ENCODE measurements at places on chromosomes 2 and 18.

DNA sequence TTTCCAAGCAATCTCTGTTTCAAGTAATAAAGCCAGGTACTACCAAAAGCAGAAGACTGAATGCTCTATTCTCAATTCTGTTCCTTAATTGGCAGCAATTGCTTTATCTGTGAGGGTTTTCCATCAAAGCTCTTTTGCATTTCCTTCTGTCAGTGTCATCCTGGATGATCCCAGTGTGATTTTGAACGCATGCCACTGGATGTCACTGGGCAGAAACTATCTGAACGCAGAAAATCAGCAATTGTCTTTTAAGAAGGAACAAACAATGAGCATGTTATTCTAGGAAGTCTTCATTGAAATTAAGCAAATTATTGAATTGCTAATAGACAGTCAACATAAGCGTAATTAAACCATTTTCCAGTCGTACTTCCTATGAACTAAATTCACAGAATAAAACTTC, 259.0 kb upstream of the REG3G start:
- no peak for DNase-seq

DNA sequence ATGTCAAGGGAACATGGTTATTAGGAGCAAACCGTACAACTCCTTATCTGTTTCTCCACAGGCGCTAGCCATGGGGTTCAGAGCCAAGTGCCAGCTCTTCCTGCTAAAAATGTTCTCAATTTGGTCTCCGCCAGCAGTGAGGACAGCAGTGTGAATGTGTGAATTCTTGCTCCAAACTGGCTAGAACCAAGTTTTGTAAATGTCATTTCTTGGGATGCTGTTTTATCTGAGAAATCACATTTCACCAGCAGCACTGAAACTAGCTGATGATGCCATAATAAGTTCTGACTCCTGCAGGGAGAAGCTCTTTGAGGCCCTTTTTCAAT, 140.6 kb upstream of the LGALSL start:
- DNase-seq: no peak

DNA sequence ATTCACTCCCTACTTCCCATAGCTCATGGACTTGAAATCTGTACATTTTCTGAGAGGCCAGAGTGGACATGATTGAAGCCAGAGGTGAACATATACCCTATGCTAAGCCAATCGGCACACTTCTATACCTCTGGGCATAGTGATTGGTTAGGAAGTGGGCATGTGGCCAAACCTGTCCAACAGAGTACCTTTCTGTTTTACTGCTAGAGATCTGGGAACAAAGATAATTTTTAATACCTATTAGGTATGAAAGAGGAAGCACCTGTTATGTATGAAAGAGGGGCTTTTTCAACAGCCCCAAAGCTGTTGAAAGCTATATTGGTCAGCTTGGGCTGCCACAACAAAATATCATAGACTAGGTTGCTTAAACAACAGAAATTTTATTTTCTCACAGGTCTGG, 27.7 kb downstream of the METTL8 start:
- DNase-seq: no peak

DNA sequence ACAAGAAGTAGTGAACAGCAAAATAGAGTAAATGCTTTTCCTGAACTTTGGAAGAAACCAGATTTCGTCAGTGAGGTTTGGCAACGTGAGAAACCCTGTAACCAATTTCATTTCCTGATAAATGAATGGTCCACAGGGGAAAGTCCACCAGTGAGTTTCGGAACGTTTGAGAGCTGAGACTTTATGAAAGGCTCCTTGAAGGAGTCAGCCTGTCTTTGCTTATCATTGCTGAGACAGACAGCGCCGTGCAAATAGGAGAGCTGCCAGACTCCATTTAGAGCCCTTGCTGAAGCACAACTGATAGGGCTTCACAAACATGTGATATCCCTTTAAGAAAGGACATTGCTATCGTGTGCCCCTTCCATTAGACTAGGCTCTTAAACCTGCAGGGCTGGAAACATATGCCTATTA, 121.8 kb upstream of the SMAD7 start:
- no peak for DNase-seq

DNA sequence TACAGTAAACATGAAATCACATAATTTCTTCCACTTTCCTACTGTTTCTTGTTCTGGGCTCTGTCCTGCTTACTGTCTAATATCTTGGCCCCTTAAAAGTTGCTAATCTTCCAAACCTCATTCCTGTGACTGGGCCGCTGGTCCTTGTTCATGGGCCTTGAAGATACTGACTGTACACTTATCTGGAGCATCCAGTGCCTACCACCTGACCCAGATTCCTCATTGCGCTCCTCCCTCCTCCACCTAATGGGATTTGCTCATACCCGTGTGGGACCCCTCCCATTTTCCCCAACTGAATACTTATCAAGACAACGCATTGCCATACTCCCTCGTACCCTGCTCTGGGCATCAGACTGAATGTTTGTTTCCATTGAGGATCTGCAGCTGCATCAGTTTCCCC, 6.1 kb upstream of the IL37 start:
- DNase-seq: no peak

DNA sequence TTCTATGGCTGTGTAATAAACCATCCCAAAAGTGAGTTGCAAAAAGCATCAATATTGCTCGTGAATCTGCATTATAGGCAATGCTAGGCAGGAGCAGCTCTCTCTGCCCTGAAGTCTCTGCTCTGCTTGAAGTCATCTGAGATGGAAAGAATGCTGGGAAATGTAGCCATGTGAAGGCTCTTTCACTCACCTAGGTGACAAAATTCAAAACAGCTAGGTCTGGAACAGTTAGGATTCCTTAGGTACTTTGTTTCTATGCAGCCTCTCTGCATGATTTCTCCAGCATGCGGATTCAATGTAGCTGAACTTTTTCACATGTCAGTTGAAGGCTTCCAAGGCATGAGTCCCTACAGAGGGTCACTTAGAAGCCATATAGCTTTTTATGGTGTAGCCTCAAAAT, 1383.7 kb downstream of the LRP1B start:
- no peak for DNase-seq

DNA sequence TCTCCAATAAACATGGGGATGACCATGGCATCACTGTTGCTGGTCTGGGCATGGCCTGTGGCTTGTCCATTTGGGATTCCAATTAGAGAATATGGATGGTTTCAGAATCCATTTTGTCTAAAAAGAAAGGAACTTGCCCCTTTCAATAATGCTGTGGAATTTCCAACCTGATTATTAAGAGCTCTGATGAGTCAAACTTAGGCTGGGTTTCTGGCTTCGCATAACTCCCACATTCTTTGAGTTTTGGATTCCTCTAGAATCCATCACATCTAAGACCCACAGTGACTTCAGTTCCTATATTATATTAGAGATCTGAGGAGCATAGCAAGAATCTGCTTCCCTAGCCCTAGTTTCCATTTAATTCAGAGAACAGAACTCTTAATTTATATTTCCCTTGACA, 531.5 kb downstream of the TNS1 start:
- DNase-seq: no peak

GRCh38 chr2:156430980-156431358, 5.2 kb upstream of the GPD2 start:
- DNase-seq: no peak
